Activated T-helper 17 cell treated with anti-CD3 and anti-CD28 coated beads, Interleukin-2, amount 50 U/mL, for 72 hours (primary cell): ENCODE measurements at places on chromosomes 12 and 14. TPM values are rescaled to one million over a fixed set of nuclear protein-coding genes. Genes with fewer than 3 reads are reported as not detected.

Gene ABCC9
- not detected for total RNA-seq

Gene ATP6V1D
- total RNA-seq, result 28.0 TPM

Gene LHX5
- not detected for total RNA-seq

Gene LAG3
- 45.6 TPM for total RNA-seq

Gene TAS2R43
- total RNA-seq, result 1.9 TPM

Gene PROX2
- 0.71 TPM for total RNA-seq

Gene BDKRB2
- not detected for total RNA-seq

Gene C1R
- 3.2 TPM for total RNA-seq

Gene KRT6C
- total RNA-seq, result not detected

Gene RAPGEF3
- total RNA-seq, result 1.4 TPM

DNA sequence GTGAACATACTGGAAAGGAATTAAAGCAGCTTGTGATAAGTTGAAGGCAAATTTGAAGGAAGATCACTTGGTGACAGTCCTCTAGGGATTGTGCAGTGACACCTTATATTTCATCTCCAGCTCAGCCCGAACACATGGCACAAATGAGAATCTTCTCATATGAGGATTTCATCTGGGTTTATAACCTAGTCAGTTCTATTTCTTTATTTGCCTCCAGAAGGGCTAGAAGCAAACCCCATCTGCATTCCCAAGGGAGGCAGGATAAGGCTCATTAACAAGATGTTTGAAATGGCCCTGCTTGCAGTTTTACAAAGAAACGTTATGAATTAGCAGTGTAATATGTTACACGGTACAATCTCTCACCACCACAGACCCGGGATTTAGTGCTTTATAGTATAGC, 90.7 kb upstream of the KRR1 start:
- ATAC-seq, result no peak

DNA sequence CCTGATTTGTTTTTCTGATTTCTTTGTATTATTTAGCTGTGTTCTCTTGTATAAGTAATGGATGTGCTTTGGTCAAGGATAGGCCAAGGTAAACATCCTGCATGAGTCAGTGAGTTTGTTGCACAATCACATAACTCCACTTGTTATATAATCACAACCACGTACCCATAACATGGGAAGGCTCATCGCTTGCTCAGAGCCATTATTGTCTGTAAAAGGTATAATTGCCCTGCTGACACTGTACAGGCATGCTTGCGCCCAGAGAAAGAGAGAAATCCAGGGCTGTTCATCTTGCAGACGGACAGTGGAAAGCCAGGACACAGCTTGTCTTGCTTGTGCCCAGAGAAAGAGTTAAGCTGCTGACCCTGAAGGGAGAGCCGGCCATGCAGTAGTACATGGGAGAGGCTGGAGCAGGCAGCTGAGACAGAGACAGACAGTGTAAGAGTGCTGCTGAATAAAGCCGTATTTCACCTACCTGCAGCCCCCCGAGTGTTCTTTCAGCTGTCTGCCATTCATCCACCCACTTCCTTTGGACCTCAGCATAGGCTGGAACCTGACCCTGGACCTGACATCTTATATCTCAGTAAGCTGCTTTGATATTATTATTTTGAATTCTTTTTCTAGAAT, 174.7 kb upstream of the DAAM1 start:
- ATAC-seq, result no peak

DNA sequence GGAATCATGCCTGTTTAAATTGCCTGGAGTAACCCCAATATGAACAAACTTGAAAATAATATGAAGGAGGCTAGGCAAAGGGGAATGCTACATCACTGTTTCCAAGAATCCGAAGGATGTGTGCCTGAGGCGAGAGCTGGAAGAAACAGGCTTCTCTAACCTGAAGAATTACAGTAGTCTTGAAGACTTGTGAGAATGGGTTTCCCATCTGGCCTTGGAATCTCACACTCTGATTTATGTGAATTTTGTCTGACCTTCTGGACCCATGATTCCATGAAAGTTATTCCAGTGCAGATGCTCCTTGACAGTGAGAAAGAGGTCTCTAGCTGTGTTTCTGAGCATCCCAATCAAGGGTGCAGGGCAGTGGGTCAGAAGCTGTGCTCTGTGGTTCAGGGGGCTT, 122.1 kb upstream of the PARP11 start:
- no peak for ATAC-seq

GRCh38 chr12:39621670-39622069, 2.1 kb upstream of the ABCD2 start:
- no peak for ATAC-seq

DNA sequence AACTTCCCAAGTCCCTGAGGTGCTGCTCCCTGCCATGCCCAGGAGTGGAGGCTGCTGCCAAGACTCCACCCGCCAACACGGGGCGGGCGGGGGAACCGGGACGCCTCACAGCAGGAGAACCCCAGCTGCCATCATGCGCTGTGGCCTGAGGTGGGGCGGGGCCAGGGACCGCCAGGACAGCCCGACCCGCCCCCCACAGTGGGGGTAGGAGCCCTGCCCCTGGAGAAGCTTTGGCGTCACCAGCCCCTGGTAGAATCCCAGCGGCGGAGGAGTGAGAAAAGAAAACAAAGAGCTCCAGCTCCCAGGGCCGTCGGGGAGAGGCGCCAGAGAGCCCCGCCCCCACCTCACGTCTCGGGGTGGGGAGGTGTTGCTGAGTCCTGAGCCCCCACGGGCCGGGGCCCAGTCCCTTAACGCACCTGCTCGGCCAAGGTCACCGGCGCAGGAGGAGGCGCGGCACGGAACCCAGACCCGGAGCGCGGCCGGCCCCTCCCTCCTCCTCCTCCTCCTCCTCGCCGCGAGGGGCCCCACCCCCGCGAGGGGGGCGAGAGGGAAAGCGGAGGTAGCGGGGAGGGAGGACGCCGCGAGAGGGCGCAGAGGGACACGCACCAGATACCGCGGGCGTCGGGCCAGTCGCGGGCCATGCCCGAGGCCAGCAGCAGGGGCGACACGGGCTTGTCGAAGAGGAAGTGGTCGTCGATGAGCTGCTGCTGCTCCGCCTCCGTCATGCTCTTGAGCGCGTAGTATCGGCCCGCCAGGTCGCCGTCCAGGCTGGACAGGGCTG, 1.8 kb downstream of the CKB start:
- ATAC-seq, result peak; percentile 62

DNA sequence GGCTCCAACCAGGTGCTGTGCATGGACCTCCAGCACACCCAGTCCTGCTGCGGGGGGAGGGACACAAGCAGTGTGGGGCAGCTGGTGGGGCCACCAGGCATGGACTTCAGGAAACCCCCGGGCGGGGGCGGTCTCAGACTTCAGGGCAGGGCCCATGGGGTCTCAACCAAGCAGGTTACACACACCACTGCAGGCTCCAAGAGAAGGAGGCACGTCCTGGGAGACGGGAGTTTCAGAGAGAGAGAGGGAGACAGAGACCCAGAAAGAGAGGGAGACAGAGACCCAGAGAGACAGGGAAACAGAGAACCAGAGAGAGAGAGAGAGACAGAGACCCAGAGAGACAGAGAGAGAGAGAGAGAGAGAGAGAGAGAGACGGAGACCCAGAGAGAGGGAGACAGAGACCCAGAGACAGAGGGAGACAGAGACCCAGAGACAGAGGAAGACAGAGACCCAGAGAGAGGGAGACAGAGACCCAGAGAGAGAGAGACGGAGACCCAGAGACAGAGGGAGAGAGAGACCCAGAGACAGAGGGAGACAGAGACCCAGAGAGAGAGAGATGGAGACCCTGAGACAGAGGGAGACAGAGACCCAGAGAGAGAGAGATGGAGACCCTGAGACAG, 128.9 kb downstream of the NCOR2 start:
- no peak for ATAC-seq

GRCh38 chr12:130970165-130970907, 16.6 kb downstream of the ADGRD1 start:
- no peak for ATAC-seq

GRCh38 chr12:75103822-75104221, 105.8 kb downstream of the KCNC2 start:
- ATAC-seq, result no peak

GRCh38 chr12:132516095-132517012, 26.4 kb downstream of the FBRSL1 start:
- ATAC-seq, result no peak

DNA sequence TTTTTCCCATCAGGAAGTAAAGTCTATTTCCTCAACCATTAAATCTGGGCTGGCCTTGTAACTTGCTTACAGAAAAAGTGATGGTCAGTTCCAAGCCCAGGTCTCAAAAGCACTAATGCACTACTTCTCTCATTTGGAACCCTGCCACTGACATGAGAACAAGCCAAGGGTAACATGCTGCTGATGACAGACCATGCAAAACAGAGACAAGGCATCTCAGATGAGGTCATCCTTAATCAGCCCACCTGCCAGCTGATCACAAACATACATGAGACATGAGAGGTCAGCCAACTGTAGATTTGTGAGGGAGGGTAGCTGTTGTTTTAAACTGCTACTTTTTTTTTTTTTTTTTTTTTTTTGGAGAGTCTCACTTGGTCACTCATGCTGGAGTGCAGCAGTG, 16.2 kb downstream of the TWF1 start:
- no peak for ATAC-seq

GRCh38 chr12:12353807-12354206, 3.1 kb upstream of the BORCS5 start:
- ATAC-seq, result no peak
